Hematopoietic multipotent progenitor cell treated with erythropoietin and hydrocortisone succinate and interleukin-3 and kit ligand, for 8 days (in vitro differentiated cells): ENCODE measurements at places on chromosomes 3 and 15.

DNA sequence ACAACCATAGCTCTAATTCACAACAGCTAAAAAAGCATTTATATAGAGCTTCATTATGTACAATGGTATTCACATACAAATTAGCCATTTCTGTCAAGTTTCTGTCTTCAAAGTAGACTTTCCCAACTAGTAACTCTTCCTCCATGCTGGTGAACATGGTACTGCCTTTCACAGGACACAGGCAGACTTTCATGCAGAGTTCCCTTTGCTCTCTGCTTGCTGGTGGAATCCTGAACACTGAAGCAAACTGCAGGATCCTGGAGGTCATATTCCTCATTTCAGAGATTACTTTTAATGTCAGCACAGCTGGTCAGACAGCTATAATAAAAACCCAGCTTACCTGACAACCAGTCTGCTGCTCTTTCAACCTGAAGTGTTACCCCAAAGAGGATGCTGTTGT is 53.6 kb downstream of the TASOR start:
- DNase-seq = no peak

- no peak for DNase-seq
These were observed 82.8 kb downstream of the PPARG start for GRCh38 chr3:12371525-12372140.

- DNase-seq = no peak
These were observed 62.7 kb downstream of the TFDP2 start for GRCh38 chr3:142086581-142087090.

- DNase-seq = no peak
These were observed 10.9 kb downstream of the TM6SF1 start for GRCh38 chr15:83118291-83118827.

GRCh38 chr3:114660124-114660523 is 366.3 kb downstream of the TIGIT start:
- DNase-seq = no peak

- DNase-seq = no peak
These were observed 47.9 kb upstream of the LIPC start for GRCh38 chr15:58383876-58384275.

DNA sequence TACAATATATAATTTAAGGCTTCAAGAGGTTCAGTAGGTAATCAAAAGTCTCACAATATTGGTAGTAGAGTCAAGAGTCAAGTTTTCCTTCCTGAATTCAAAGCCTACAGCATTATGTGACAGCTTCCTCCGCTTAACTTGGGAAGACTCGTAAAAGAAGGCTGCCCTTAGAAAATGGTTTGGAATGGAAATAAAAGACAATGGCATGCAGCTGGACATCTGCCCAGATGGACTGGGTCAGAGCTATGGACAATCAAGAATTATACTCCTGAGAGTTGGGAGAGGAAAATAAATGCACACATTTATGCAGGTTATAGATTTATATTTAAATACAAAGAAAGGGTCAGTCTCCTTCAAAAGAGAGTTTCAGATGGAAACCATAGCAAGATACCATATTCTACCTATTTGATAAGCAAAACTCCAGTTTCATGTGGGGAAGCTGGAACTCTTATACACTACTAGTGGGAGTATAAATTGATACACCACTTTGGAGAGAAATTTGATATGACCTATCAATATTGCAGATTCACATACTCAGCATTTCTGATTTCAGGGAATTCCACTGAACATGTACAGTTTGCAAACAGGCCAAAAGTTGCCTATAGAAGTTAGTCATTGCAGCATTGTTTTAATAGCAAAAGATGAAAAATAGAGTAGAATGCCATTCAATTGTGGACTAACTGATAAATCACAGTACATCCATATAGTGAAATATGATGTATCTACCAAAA is 6.1 kb downstream of the CRYBG3 start:
- no peak for DNase-seq

DNA sequence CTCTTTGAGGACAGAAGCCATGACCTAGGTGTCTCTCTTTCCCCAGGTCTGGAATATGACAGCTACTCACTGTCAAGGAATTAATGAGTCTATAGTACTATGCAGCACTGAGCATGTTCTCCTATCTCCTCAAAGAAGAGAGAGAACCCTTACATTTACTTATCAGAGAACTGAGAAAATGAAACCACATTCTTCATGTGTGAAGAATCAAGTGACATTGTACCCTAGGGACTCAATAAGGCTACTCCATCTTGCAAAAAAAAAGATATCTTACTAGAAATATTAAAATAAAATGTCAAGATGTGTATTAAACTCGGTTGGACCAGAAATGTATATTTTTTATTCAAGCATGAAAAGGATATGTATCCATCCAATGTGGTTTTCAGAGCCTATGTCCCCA is 133.2 kb upstream of the COL8A1 start:
- no peak for DNase-seq
